ENCODE measurements at places on chromosomes 2 and 18. TPM values are rescaled to one million over a fixed set of nuclear protein-coding genes. Genes with fewer than 3 reads are reported as not detected.

The DAW1 gene
- total RNA-seq, result not detected

The HMSD gene
- total RNA-seq, result not detected

The REG3A gene
- total RNA-seq, result not detected

The EMX1 gene
- not detected for total RNA-seq

The DSG4 gene
- total RNA-seq, result not detected

The SLC4A1AP gene
- 41.2 TPM for total RNA-seq

The MAP3K2 gene
- total RNA-seq, result 48.9 TPM

GRCh38 chr2:178674122-178674521 is 133.1 kb downstream of the TTN start:
- DNase-seq, result no peak

GRCh38 chr2:44237221-44237620 is 38.1 kb upstream of the SLC3A1 start:
- DNase-seq, result no peak

- no peak for DNase-seq
Observed at GRCh38 chr2:17804358-17804757, 11.9 kb upstream of the MSGN1 start.

GRCh38 chr2:168181825-168182224 is 65.6 kb downstream of the STK39 start:
- DNase-seq, result no peak

GRCh38 chr2:71895320-71896161 is 252.1 kb downstream of the CYP26B1 start:
- DNase-seq, result no peak

DNA sequence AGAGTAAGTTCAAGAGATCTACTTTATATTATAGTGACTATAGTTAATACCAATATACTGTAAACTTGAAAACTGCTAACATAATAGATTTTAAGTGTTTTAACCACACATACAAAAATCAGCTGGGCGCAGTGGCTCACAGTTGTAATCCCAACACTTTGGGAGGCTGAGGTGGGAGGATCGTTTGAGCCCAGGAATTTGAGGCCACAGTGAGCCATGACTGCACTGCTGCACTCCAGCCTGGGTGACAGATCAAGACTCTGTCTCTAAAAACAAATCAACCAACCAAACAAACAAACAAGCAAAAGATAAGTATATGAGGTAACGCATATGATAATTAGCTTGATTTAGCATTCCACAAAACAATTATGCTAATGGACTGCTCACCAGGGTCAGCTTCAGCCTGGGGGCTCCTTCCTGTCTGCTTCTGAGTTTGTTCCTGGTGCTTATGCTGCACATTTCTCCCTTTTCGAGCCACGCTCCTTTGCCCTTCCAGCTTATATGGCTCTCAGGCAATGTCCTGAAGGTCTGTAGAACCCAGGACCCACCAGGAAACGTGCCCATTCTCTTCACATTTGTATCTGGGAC is 357.6 kb downstream of the EN1 start:
- DNase-seq, result no peak

GRCh38 chr2:127485051-127485693 is 41.1 kb downstream of the IWS1 start:
- DNase-seq, result no peak
